ENCODE measurements at places on chromosomes 1 and 21.

DNA sequence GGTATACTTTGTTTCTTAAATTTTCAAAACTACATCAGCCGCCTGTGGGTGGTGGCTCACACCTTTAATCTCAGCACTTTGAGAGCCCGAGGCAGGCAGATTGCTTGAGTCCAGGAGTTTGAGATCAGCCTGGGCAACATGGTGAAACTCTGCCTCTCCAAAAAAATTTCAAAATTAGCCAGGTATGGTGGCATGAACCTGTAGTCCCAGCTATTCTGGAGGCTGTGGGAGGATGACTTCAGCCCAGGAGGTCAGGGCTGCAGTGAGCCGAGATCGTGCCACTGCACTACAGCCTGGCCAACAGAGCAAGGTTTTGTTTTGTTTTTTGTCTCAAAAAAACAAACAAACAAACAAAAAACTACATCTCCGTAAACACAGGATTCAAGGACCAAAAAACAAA is 3.3 kb downstream of the EYA3 start:
- no peak for DNase-seq

DNA sequence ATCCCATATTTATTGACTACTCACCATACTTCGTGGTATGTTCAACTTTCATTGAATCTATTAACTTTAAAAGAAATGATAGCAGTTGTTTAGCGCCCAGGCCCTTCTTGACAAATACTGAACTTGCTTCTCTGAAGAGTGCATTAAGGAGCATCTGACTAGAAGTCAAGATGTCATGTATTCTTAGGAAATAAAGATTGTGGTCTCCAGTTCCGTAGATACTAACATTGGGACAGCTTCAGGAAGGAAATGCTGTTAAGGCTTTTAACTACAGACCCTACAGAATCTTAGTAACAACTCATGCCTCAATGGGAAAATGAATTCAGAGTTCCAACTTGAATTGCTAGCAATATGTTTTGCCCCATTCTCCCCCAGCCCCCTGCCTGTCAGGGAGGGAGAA is 14.8 kb downstream of the LYST start:
- DNase-seq: no peak

- DNase-seq: no peak
These were observed 13.0 kb upstream of the ELAVL4 start for GRCh38 chr1:50095716-50096115.

DNA sequence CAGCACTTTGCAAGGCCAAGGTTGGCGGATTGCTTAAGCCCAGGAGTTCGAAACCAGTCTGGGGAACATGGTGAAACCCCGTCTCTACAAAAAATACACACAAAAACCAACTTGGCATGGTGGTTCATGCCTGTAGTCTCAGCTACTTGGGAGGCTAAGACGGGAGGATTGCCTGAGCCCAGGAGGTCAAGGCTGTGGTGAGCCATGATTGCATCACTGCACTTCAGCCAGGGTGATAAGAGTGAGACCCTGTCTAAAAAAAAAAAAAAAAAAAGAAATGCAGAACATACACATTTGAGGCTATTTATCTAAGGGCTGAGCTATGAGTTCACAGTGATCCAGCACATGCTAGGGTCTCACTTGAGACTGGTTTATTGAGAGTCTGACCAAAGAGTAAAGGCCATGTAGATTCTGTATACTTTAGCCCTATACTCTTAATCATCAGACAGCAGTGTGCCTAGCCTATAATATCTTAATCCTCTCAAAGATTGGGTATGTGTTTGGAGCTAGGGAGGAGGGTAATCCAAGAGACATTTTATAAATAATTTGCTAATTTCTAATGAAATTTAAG is 23.9 kb downstream of the RNF2 start:
- DNase-seq: no peak

GRCh38 chr1:71351438-71351837 is 270.6 kb upstream of the ZRANB2 start:
- peak; percentile 89 for DNase-seq

DNA sequence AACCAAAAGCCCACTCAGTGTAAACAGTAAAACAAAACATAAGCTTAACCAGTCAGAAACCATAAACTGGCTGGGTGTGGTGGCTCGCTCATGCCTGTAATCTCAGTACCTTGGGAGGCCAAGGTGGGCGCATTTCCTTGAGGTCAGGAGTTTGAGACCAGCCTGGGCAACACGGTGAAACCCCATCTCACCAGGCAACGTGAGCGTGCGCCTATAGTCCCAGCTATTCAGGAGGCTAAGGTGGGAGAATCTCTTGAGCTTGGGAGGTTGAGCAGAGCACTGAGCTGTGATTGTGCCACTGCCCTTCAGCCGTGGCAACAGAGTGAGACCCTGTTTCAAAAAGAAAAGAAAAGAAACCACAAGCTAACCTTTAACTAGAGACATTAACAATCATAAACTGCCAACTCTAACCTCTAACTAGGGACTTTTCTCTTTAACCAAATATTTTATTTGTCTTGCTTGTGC is 13.1 kb upstream of the PRRC2C start:
- DNase-seq: no peak

DNA sequence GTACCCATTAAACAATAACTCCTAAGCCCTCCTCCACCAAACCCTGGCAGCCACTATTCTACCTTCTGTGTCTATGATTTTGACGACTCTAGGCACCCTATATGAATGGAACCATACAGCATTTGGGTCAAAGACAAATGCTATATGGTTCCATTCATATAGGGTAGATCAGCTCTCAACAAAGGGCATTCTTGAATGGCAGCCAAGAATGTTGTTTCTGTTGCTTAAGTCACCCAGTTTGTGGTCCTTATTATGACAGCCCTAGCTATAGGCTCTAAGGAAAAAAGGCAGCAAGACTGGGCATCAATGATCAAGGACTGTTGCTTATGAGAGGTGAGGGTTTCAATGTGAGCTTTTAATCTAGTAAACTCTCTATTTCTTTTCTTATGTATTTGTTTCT is 4.7 kb upstream of the SLC5A9 start:
- no peak for DNase-seq

- DNase-seq: no peak
These were observed 33.6 kb downstream of the PBX1 start for GRCh38 chr1:164592634-164593033.

GRCh38 chr1:42983693-42984092 is 25.0 kb upstream of the SLC2A1 start:
- no peak for DNase-seq

GRCh38 chr1:181319907-181320306 is 163.4 kb upstream of the CACNA1E start:
- DNase-seq: no peak

GRCh38 chr21:41726970-41727783 is 39.7 kb downstream of the RIPK4 start:
- DNase-seq: peak; percentile 63

DNA sequence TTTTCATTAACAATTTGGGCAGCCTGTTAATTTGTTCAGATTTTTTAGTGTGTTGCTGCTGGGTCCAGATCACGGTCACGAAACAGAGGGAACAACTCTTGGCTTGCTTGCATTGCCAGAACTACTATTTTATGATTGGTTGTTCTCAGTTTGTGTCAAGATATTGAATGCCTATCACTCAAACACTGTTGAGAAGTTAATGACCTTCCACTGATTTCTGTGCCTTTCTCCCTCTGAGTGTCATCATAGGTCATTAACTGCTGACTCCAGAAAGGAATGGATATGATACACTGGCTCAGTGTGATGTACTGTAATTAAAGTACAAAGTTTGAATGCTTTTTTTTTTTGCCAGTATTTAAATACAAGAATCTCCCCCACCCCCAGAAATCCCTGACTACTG is 9.2 kb downstream of the CHODL start:
- no peak for DNase-seq

GRCh38 chr1:206004826-206005225 is 1.6 kb upstream of the RAB7B start:
- DNase-seq: no peak

GRCh38 chr1:101293461-101294051 is 56.7 kb downstream of the S1PR1 start:
- DNase-seq: no peak

DNA sequence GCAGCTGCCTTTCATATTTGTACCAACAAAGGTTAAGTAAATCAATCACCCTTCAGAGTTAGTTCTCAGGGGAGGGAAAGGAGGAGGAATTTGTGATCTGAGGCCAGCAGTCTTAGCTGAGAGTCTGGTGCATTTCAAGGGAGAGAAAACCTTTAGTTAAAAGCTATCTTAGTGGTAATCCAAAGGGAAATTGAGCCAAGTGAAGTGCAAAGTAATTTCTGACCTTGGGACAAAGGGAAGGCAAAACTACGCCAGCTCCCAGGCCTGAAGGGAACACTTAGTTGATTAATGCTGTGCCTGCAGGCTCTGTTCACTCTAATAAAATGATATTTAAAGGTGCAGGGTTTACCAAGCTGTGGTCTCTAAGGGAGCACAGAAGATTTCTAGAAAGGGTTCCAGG is 23.1 kb upstream of the FMOD start:
- no peak for DNase-seq

- no peak for DNase-seq
These were observed 33.5 kb downstream of the EPHA10 start for GRCh38 chr1:37731312-37732019.

DNA sequence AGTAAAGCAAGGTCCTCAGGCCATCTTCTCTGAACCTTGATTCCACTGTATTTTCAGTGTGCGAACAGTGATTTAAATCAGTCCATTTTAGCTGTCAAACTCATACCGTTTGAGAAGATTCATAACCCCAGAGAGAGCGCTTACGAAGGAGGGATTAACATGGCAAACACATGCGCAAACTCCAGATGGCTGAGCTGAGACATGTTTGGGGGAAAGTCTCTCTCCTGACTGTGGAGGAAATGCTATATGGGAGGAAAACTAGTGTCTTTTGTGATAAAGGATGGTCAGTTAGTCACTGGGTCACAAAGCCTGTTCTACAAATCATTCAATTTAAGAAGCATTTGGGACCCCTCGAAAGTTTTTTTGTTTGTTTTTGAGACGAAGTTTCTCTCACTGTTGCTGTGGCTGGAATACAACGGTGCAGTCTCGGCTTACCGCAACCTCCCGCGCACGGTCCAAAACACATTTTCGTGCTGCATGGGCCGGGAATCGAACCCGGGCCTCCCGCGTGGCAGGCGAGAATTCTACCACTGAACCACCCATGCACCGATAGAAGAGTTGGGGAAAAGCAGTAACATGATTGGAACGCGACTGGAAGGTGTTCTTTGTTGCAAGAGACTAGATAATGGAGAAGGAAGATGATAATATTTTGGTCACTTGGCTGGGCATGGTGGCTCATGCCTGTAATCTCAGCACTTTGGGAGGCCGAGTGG is 58.4 kb upstream of the CXADR start:
- peak; percentile 93 for DNase-seq

GRCh38 chr1:117143871-117144270 is 22.3 kb upstream of the TRIM45 start:
- DNase-seq: peak; percentile 82

DNA sequence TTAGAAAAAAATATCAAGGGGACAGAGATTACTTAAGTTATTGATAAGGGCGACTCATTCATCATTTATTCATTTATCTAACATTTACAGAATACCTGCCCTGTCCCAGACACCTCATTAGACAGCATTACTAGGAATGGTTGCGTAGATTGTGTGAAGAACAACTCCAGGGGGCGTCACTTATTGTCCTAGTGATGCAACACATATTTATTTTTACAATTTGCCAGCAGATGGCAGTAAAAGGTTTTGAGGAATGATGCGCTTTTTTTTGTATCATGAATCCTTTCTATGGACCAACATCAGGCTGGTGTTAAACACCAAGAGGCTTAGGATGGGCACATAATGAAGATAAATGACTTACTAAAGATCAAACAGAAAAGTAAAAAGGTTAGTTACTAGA is 5.5 kb downstream of the NCAM2 start:
- peak; percentile 64 for DNase-seq

DNA sequence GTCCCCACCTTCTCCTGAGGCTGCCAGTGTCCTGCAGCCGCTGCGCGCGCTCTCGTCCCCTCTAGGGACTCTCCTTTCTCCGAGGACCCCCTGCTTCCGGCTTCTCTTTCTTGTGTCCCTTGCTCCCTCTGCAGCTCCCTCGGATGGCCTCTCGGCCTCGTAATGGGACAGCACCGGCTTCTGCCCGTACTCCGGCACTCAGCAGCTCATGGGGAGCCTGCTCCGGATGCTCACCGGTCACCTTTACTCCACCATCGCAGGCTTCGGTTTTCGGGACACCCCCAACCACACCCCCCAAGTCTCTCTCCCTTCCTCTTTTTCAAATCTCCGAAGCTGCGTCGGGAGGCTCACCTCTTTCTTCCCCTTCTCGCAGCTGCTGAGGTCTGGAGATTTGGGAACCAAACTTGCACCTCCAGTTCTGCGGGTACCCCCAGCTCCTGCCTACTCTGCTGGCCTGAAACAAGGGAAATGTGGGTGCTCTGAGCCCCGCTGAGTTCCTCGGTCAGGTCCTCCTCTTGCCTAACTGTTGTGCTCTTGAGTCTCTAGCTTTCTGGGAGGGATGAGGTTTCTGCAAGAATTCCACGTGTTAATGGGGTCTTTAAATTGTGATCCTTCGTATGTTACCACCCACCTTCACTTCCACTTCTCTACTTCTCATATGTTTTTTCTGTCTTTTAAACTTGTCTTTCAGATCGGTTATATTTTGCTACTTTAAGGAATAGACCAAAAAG is 930 bp downstream of the CDC14A start:
- peak; percentile 7 for DNase-seq

- DNase-seq: no peak
These were observed 273.8 kb upstream of the ESRRG start for GRCh38 chr1:216997069-216997468.

GRCh38 chr21:41277846-41278245 is 38.8 kb upstream of the FAM3B start:
- DNase-seq: no peak

GRCh38 chr1:3727042-3727824 is 25.0 kb upstream of the CCDC27 start:
- no peak for DNase-seq

DNA sequence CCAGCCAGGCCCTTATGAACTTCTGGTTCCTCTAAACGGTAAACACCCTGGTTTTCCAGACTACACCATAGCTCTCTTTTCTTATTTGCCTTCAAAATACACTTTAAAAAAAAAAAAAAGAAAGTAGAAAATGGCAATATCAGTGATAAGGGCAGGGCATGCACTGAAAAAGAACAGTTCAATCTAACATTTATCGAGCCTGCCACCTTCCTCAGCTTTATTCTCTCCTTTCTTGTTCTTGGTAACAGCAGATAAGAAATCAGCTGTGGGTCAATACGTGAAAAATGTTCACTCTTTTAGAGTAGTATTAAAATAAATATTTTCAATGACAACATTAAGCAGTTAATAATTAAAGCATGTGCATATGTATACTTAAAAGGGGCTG is 83.1 kb upstream of the ZNF648 start:
- DNase-seq: no peak

DNA sequence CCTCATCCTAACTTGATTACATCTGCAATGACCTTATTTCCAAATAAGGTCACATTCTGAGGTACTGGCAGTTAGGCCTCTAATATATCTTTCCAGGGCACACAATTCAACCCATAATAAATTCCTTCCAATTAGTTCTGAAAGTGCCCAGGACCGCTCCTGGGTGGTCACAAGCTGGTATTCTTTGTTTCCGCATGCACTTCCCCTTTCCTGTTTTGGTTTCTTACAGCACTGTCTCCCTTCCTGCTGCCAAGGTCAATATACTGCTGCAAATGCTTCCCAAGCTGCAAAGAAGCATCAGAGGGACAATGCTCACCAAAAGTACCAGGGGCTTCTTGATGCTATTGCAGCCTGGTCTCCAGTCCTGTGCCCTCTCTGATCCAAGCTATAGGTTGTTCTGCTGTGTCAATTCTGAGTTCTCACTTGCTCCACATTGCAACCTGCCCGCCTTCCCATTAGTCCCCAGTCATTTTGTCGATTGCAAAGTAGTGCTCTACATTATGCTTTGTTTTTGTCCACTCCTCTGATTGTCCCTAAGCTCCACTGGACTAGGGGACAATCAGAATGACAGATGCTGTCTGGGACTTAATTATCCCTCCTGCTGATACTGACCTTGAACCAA is 13.9 kb upstream of the XPR1 start:
- no peak for DNase-seq

Measured in fibroblast of the aortic adventitia (primary cell).